Osteoblast (primary cell): ENCODE measurements at places on chromosomes 6 and 20. TPM values are rescaled to one million over a fixed set of nuclear protein-coding genes. Genes with fewer than 3 reads are reported as not detected.

Gene SRMS
- total RNA-seq = not detected in 2 replicates

Gene FKBP1C
- 0.88 and 1.1 TPM in 2 replicates for total RNA-seq

GRCh38 chr20:40442181-40442963, 246.7 kb downstream of the MAFB start:
- peak; percentile 90 for DNase-seq

- peak; percentile 22 for DNase-seq
These were observed 190.8 kb upstream of the LAMP5 start for GRCh38 chr20:9323622-9324021.

DNA sequence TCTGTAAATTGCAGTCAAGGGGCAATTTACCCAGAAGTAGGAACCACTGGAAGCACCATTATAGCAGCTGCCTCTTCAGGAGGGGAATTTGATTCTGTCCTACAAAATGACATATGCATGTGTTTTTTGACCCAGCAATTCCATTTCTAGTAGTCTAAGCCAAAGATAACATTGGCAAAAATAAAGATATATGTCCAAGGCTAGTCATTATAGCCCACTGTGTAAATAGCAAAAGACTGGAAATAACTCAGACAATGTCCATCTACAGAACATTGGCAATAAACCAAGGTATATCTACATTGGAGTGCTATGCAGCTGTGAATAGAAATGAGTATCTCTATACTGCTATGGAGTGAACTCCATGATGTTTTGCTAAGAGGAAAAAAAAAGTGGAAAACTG, 12.5 kb upstream of the PANK2 start:
- no peak for DNase-seq

- DNase-seq = no peak
These were observed 1.4 kb downstream of the AHCY start for GRCh38 chr20:34301587-34302311.

- no peak for DNase-seq
These were observed 70.2 kb downstream of the CEP57L1 start for GRCh38 chr6:109165392-109165974.

DNA sequence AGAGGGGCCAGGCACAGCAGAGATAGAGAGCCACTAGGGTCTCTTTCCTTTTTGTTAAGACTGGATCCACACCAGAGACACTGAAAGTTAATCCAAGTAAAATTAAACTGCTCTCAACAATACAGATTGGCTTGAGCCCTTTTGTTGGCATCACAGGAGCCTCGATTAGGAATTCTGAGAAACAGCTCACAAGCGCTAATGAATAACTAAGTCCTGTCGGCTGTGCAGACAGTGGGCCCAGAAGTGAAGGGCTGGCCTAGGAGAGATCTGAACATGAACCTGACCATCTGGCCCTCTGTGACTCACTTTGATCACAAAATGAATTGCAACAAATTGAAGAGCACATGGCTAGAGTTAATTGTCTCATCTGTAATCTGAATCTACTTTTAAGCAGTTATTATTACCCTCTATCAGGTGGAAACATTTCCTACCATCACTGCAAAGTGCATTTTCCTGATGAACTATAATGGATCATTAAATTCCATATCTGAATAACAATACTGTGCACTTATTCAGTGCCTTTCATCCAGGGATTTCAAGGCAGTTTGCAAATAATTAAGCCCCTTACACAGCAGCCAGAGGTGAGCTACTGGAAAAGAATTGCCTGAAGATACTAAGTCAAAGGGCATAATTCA, 3.2 kb downstream of the BACH2 start:
- DNase-seq = no peak

GRCh38 chr6:51098791-51099190, 280.1 kb downstream of the TFAP2B start:
- no peak for DNase-seq
